Osteoblast (primary cell): ENCODE measurements at places on chromosomes 4 and X.

DNA sequence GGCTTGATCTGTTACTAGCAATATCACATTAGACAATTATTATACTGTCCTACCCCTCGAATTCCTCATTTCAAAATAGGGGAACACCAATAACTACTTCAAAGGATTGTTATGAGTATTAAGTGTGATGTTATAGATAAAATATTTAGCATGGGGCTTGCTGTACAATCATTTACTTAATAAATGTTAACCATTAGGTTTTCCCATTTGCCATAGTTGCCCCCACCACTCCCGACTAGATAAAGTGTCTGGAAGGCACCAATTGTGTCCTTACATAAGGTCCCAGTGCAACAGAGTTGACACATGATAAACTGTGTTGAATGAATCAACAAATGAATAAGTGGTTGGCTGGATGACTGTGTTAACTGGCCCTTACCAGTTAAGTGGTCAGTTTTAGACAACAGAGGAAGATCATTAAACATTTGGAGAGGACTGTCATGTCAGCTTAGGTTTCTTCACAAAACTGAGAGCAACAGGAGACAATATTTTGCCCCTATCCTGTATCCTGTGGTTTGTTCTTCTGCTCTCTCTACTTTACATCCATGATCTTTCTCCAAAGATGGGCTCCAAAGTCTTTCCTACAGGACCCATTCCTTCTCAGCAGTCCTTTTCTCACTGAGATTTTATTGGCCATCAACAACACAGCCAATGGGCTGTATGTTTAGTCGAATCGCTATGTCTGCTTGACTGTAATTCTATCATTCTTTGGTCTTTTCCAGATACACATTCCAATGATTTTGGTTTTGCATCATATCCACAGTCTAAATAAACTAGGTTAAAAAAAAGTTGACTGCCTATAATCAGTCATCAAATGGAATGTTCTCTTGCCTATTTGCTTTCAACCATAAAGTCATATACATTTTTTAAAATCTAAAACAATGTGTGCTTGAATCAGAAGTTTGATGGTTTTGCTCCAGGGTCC, 74.4 kb downstream of the RNF150 start:
- DNase-seq: no peak

GRCh38 chr4:47519239-47519883, 34.3 kb downstream of the ATP10D start:
- DNase-seq: no peak

DNA sequence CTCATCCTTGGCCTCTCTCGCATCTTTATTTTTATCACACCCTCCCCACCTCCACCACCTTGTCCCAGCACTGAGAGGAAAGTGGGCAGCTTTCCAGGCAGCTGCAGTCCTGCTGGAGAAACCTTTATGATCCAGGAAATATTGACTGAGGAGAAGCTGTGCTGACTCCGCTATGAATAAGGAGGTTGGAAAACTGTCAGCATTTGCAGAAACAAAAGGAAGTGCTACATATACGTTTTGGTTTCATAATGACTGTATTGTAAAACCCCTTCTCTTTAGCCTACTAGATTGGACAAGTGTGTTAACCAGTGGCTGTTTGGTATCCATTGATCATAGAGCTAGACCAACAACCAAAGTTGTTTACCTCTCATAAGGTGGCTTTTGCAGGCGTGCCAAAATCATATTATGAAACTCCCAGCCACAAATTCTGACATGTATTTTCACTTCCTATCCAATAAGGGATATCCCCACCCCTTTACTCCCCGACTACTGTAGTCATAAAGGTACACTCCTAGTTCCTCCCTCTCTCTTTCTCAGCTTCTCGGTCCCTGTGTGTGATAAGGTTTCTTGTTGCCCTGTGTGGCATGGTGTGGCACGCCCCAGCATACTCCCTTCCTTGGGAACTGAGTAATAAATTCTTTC, 88.4 kb downstream of the GPR143 start:
- no peak for DNase-seq

DNA sequence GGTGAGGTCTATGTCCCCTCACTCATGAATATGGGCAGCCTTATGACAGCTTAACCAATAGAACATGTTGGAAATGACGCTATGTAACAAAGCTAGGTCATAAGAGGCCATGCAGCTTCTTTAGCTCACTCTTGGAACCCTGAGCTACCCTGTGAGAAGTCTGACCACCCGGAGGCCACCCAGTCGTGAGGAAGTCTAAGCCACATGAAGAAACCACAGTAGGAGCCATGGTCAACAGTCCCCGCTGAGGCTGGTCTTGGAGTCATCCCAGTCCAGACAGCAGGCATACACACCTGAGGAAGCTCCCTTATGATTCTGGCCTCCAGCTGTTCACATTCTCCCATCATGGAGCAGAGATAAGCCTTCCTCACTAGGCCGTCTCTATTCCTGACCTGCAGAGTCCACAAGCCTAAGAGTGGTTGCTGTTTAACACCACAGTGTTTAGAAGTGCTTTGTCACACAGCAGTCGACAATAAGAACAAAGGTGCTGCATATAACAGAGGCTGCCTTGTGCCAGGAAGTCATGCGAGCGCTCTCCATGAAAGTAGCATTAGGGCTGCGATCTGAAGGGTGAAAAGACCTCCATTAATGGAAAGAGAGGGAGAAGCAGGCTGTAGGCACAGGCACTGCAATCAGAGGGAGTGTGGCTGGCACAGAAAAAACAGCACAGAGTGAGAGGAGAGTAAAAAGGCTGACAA, 38.2 kb downstream of the TSPAN5 start:
- no peak for DNase-seq

- DNase-seq: no peak
Measured at GRCh38 chrX:96713303-96713702, 28.7 kb downstream of the DIAPH2 start.

- peak; percentile 69 for DNase-seq
Measured at GRCh38 chrX:150635952-150636351, 57.2 kb upstream of the MTMR1 start.

DNA sequence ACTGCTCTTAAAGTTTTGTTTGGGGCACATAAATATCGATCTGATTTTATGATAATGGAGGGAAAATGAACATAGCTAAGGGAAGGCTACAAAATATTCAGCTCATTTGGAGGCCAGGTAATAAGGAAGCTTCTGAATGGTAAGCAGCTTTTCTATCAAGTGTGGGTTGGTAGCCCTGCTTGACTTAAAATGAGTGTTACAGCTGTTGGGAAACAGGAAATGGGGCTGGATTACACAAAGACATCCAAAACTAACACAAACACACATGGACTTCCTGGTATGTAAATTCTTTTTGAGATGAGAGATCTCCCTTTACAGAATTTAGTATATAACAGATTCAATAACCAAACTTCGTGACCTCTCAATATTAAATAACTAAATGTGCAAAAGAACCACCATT, 58.0 kb downstream of the FGF16 start:
- DNase-seq: no peak

DNA sequence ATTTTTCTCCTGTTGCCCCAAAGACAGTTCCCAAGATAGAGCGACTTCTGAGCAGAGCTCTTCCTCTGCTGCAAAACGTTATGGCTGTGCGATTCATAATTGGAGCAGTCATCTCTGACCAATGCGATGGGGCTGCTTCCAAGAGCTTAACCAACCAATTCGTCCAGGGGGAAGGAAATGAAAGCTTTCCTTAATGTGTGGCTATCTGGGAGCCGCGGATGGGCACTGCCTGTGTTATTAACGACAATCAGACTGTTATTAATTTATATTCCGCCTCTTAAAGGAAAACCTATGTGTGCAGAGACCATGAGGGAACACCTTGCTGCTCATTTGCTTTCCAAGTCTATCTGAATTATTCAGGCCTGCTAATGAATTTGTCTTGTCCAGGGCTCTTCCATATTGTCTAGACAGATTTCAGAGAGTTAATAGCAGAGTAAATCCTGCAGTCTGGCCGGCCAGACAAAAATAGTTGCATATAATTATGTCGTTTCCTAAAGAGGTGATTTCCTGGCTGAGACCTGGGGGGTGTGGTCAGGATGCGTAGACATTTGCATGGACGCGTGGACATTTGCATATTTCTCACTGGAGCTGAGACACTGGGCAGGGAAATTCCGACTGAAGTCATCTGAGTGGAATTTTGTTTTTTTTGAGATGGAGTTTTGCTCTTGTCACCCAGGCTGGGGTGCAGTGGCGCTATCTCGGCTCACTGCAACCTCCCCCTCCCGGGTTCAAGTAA, 135.4 kb downstream of the HMX1 start:
- peak; percentile 85 for DNase-seq

GRCh38 chr4:10590896-10591295, 93.7 kb downstream of the CLNK start:
- peak; percentile 66 for DNase-seq

GRCh38 chrX:134679644-134680043, 21.4 kb upstream of the PLAC1 start:
- DNase-seq: no peak
